ENCODE measurements at places on chromosomes 3 and 15.

DNA sequence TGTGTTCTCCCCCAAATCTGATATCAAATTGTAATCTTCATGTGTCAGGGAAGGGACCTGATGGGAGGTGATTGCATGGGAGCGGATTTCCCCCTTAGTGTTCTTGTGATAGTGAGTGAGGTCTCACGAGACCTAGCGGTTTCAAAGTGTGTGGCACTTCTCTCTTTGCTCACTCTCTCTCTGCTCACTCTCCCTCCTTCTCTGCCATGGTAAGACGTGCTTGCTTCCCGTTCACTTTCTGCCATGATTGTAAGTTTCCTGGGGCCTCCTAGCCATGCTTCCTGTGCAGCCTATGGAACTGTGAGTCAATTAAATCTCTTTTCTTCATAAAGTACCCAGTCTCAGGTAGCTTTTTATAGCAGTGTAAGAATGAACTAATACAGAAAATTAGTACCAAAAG, 30.6 kb upstream of the OR5H6 start:
- no peak for DNase-seq

DNA sequence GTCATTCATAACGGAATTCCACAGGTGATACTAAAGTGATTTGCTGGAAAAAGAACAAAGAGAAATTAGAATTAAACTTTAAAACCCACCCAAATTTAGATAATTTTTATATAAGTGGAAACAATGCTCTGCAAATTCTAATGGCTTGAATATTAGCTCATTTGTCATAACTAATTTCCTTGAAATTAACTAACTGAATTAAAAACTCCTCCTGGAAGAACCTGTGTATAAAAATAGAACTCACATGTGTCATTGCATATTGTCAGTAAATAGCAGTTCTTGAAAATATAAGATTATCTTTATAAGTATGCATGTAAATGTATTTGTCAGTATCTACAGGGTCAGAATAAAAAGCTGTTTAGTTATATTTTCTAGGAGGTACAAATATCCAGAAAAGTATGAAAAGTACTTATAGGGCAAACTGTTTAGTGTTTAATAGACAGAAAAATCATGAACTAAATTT, 16.3 kb downstream of the ZIC1 start:
- DNase-seq: no peak

- DNase-seq: no peak
Observed at GRCh38 chr3:56055546-56055945, 412.7 kb downstream of the ERC2 start.

GRCh38 chr15:27673766-27674445, 425.2 kb downstream of the OCA2 start:
- no peak for DNase-seq

DNA sequence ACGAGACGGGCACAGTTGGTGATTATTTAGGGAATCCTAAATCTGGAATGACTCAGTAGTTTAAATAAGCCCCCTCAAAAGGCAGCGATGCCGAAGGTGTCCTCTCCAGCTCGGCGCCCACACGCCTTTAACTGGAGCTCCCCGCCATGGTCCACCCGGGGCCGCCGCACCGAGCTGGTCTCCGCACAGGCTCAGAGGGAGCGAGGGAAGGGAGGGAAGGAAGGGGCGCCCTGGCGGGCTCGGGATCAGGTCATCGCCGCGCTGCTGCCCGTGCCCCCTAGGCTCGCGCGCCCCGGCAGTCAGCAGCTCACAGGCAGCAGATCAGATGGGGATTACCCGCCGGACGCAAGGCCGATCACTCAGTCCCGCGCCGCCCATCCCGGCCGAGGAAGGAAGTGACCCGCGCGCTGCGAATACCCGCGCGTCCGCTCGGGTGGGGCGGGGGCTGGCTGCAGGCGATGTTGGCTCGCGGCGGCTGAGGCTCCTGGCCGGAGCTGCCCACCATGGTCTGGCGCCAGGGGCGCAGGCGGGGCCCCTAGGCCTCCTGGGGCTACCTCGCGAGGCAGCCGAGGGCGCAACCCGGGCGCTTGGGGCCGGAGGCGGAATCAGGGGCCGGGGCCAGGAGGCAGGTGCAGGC, 318.0 kb downstream of the FGF12 start:
- no peak for DNase-seq

Data from stimulated activated CD4-positive, alpha-beta T cell treated with anti-CD3 and anti-CD28 coated beads, Interleukin-2, amount 100 ng/mL, for 4 hours (primary cell).